ENCODE measurements at places on chromosomes 5 and 9.

DNA sequence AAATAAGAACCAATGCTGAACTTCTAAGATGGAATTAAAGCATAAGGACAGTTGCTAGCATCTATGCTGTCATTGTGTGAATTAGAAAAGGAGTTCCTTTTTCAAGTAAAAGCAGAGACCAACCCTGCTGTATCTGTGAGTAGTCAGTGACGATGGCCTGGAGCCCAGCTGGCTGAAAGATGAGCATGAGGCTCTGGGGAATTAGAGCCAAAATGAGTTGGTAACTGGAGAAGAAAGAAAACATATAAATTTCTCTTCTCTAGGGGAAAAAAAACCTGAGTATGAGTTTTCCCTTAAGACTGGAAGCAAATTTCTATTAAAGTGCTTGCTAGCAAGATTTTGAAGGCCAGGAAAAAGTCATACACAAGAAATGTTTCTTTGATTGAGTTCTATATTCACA lies 1.6 kb upstream of the SPZ1 start:
- no peak for DNase-seq

DNA sequence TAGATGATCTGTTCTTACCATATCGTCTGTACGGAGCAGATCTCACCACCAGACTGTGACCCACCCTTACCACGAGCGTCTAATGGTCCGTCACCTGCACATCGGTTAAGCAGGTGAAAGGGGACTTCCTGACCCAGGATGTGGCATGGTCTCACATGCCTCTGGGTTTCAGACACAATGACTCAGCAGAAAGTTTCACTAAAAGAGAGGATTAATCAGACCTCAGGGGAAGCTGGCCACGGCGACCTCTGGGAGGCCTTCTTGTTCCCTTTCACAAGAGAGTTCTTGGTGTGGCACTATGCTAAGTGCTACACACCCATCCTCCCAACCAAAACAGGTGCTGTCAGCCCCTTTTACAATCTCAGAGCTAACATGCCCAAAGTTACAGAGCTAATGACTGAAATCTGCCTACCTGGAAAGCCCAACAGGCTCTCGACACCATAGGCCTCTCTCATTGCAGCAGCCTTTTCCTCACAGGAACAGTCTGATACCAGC lies 41.6 kb downstream of the ADAMTS12 start:
- no peak for DNase-seq

- DNase-seq = no peak
Observed at GRCh38 chr5:153573326-153574033, 83.0 kb downstream of the GRIA1 start.

DNA sequence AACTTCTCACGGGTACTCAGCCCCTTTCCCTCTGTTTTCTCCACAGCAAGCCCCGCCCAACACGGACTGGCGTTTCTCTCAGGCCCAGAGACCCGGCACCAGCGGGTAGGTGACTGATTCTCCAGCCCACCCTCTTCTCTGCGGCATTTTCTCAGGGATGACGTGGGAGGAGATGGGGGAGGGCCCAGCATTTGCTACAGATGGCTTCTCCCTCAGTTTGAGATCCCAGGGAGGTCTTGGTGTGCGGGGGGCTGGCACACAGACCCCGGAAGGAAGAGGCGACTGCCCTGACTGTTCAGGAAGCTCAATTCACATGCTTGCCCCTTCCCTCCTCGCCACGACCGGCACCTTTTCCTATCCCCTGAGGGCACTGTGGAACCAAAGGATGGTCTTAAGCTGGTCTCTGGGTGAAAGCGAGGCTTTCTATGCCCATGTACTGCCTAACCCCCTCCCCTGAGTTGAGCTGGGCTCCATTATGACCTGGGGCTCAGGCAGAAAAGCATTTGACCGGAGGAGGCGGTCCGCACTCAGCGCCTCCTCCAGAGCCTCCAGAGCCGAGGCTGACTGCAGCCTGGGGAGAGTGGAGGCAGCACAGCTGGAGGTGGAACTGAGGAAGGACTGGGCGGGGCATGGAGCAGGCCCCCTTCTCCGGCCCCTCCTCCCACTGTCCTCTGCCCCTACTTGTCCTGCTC lies 6.0 kb downstream of the PCDHGC5 start:
- no peak for DNase-seq

DNA sequence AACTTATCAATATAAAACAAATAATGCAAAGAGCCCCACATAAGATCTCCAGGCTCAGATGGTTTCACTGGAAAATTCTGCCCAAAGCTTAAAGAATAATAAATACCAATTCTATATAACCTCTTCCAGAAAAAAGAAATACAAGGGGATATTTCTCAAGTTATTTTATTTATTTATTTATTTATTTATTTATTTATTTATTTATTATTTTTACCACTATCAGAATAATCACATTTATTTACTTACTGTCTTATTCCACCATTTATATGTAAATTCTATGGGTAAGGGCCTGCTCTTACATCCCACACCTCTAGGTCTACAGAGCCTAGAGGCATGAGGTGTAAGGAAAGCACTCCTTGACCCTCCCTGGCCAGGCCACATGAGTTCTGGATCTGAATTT lies 91.1 kb downstream of the ANKRD18A start:
- DNase-seq = no peak

- DNase-seq = no peak
Observed at GRCh38 chr5:116137544-116138378, 52.9 kb downstream of the COMMD10 start.

DNA sequence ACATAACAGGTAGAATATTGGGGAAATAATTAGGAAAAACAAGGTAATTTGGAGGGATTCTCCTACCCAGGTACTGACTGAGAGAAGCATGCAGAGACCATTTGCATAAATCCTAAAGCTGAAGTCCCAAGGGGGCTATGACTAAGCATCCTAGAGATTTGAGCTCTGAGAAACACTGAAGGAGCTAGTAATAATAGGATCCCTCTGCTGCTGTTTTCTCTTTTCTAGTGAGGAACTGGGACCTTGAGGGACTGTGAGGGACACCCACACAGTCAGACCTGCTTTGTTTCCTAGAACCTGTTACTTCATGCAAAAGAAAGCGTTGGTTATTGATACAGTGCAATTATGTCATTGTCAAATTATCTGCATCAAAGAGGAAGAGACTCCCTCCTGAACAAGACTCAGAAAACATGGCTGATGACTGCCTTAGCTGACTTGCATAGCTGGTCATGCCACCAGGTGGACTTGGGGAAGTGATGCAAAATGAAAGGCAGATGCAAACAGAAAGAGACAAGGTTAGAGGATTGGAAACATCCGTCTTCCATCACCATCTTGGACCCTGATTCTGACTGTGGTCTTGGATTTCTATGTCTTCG lies 335.4 kb downstream of the NTRK2 start:
- DNase-seq = no peak

GRCh38 chr5:142246258-142246657 lies 78.6 kb downstream of the SPRY4 start:
- DNase-seq = no peak

DNA sequence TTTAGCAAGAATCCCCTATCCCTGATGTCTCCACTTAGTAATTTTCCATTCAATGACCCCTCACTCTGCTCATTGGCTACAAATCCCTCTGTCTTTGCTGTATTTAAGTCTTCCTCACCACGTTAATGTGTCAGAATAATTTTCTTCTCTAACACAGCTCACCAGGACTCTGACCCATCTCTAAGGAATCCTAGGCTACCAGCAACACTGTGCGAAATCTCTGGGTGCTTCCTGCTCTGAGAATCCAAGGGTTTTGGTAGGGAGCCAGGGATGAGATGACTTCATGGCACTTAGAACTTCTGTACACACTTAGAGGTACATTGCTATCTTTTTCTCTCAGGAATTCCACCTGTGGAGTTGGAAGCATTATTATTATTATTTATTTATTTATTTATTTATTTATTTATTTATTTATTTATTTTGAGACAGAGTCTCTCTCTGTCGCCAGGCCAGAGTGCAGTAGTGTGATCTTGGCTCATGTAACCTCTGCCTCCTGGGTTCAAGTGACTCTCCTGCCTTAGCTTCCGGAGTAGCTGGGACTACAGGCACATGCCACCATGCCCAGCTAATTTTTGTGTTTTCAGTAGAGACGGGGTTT lies 53.5 kb downstream of the FOXI1 start:
- no peak for DNase-seq

DNA sequence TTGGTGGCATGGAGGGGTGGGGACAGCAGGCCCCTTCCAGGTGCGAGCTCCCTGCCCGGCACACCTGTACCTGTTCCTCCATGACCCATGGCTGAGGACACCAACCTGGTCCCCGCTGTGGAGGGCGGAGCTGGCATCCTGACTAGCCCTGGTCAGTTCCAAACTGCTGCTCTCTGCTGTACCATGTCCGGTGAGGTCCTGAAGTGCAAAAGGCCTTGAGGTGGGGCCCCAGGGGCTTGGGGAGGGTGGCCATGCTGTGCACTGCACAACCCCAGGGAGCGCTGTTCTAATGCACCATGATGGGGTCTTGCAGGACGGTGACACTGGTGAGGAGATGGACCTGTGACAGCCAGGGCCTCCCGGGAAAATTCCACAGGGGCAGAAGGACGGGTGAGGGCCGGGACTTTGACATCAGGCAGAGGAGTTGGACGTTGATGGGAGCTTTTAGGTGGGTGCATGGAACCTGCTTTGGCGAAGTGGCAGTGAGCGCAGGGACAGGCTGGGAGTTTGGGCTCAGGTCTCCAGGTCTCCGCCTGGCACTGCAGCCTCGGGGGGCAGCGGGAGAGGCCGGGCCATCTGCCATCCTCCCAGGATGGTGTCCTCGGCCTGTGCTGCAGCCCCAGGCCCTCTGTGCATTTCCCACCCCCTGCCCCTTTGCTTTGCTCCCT lies 38.9 kb downstream of the COL5A1 start:
- no peak for DNase-seq

GRCh38 chr9:35834260-35835215 lies 5.5 kb downstream of the TMEM8B start:
- DNase-seq = no peak

GRCh38 chr5:179955062-179955461 lies 47.4 kb upstream of the TBC1D9B start:
- no peak for DNase-seq

DNA sequence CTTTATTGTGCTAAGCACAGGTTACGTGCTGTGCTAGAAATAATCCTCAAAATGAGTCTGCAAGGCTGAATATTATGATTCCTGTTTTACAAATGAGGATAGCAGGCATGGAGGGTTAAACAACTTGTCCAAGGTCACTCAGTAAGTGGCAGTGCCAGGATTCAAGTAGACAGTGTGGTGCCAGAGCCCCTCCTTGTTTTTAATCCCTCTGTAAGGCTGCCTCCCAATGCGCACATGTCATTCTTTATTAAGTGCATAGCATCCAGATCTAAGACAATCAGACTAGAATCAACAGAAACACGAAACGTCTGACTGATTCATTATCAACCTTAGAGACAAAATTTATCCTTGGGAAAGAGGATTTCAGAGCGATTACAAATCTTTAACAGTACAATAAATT lies 199.6 kb downstream of the SMARCA2 start:
- DNase-seq = no peak

DNA sequence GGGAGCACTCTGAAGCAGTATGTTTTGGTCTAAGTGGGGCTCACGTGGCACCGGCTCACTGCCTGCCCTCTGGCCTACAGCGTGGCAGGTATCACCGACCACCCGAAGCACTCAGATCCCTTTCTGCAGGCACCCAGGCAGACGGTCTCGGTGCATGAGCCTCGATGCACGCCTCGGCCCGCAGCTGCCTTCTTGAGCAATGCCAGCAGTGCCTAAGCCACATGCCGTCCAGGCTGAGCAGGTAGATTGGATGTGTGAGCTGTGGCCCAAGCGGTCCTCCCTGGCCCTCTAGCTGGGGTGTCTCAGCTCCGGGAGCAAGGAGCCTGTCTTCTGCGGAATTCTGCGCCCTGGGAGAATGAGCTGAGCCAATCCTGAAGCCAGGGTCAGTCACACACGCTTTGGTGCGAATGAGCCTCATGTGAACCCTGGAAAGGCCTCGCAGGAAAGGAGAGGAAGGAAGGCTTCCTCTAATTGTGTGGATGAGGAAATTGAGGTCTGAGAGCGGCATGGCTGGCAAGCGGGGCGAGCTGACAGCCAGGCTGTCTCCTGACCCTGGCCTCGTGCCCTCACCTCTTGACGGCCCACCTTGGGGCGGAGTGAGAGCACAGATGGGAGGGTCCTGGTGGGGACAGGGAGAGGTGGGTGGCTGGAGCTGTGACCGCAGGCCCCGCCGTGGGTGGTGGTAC lies 14.4 kb downstream of the RXRA start:
- DNase-seq = no peak

GRCh38 chr5:152118676-152119470 lies 194.2 kb upstream of the GLRA1 start:
- DNase-seq = no peak

DNA sequence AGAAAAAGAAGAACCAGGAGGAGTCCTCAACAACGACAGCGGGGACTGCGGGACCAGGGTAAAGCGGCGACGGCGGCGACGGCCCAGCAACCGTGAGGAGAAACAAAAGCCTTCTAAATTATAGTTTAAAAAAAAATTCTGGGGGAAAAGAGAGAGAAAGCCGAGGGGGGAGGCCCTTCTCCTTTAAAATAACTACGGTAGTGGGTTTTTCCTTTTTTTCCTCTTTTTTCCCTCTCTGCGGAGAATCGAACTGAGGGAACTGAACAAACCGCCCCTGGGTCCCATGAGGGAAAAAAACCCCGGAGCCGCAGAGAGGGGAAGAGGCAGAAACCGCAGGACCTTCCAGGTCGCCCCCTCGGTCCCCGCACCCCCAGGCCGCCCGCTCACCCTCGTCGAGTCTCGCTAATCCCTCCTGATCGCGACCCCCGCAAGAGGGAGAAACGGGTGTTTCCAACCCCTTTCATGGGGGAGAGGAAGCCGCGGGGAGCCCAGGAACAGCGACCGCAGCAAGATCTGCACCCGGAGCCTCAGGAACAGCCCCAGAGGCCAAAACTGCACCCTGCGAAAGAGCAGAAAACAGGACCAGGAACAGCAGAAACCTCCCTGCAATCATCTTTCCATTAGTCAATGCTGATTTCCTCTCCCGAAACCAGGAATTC lies 453 bp downstream of the CPEB4 start:
- DNase-seq = no peak

DNA sequence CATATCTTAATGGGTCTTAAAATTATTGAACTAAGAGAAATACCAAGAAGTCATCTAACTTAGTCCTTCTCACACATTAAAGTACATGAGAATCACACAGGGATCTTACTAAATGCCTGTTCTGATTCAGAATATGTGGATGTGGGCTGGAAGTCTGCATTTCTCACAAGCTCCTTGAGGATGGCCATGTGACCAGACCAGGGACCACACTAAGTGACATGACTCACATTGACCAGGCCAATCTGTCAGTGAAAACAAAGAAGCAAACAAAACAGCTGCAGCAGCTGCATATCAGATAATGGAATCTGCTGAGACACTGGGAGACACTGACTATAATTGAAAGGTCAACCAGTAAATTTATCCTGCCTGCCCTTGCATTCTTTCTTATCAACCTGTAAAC lies 110.5 kb downstream of the ADAMTS12 start:
- no peak for DNase-seq

- DNase-seq = no peak
Observed at GRCh38 chr5:149406203-149406978, 27.3 kb upstream of the IL17B start.

- no peak for DNase-seq
Observed at GRCh38 chr9:88268886-88269285, 119.4 kb upstream of the SPIN1 start.

- DNase-seq = no peak
Observed at GRCh38 chr5:30502277-30502676, 691.2 kb upstream of the CDH6 start.

GRCh38 chr9:124468061-124468740 lies 17.9 kb downstream of the ADGRD2 start:
- no peak for DNase-seq

GRCh38 chr5:56501781-56502557 lies 268.8 kb upstream of the ANKRD55 start:
- no peak for DNase-seq

GRCh38 chr5:4627131-4627530 lies 513.0 kb upstream of the ADAMTS16 start:
- DNase-seq = no peak

- no peak for DNase-seq
Observed at GRCh38 chr5:78808818-78809217, 160.2 kb upstream of the LHFPL2 start.

Data from stimulated activated CD8-positive, alpha-beta memory T cell treated with anti-CD3 and anti-CD28 coated beads, Interleukin-7, amount 100 ng/mL, for 1 hour (primary cell).